Left lung (tissue), 14 donors: ENCODE measurements at places on chromosomes 4 and X.

- DNase-seq, result no peak
Measured at GRCh38 chr4:78379040-78379439, 172.5 kb upstream of the ANXA3 start.

- DNase-seq, result no peak
Measured at GRCh38 chrX:40748977-40749376, 13.6 kb upstream of the MED14 start.

- DNase-seq, result no peak
Measured at GRCh38 chrX:9352243-9352642, 112.6 kb upstream of the TBL1X start.

GRCh38 chr4:27270435-27270834, 409.8 kb downstream of the STIM2 start:
- DNase-seq, result no peak

DNA sequence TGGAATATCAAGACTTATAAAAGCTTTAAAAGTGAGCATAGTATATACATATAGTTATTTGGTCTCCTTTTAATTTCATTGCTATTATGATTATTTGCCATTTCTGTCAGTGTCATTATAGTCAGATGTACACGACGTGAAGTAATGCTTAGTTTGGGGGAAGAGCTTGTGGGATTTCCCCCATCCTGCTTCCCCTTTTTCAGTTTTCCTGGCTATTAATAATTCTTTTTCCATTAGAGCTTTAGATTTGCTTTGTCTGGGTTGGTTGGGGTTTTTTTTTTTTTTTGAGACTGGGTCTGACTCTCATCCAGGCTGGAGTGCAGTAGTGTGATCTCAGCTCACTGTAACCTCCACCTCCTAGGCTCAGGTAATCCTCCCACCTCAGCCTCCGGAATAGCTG, 5.4 kb downstream of the ABCE1 start:
- DNase-seq, result no peak

GRCh38 chr4:187019896-187020295, 296.2 kb upstream of the FAT1 start:
- DNase-seq, result peak; percentile 8

- no peak for DNase-seq
Measured at GRCh38 chr4:156377036-156377710, 423.5 kb upstream of the CTSO start.
